ENCODE measurements at places on chromosomes 7 and 10. TPM values are rescaled to one million over a fixed set of nuclear protein-coding genes. Genes with fewer than 3 reads are reported as not detected.

Gene ZP3
- polyA plus RNA-seq: 4.5 TPM

Gene SH2D4B
- polyA plus RNA-seq: not detected

Gene GIMAP7
- not detected for polyA plus RNA-seq

Gene PKD2L1
- not detected for polyA plus RNA-seq

Gene SFTPA1
- polyA plus RNA-seq: not detected

- DNase-seq: no peak
Measured at GRCh38 chr7:7698930-7699329, 19.5 kb downstream of the RPA3 start.

GRCh38 chr7:130683026-130683425 lies 3.3 kb downstream of the TSGA13 start:
- no peak for DNase-seq

- DNase-seq: no peak
Measured at GRCh38 chr10:17576768-17577167, 40.4 kb downstream of the HACD1 start.

GRCh38 chr10:97270523-97271154 lies 21.8 kb downstream of the ARHGAP19 start:
- no peak for DNase-seq

DNA sequence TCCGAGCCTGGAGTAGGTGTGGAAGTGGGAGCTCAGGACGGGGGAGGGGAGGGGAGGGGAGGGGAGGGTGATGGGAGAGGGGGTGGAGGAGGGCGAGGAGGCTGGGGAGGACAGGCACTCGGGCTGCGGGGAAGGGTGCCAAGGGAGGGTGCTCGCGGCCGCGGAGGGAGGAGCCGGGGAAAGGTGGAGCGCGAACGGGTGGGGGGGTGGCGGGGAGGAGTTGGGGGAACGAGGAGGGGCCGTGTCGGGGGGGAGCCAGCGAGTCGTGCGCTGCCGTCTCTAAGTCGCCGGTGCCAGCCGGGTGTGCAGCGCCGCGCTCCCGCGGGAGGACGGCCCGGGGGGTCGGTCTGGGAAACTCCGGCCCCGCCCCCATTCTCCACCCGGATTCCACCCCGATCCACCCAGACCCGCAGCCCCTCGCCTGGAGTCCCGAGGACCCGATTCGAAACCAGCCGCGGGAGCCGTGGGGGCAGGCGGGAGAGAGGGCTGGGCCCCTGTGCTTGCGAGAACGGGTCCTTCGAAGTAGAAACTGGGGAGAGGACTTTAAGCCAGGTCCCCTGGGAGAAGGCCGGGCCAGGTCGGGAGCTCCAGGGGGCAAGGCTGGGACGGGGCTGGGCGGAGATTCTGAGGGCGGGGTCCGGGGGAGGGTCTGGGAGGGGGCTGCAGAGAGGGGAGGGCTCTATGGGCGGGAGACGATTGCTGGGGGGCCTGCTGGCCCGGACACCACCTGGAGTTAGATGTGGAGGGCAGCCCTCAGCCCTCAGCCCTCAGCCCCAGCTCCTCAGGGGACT lies at the start of gene ZNF467:
Gene ZNF467, minus strand, starts transcription at position 143 of the 791 bp plus-strand sequence. CDS start 2,556 bp downstream, outside the sequence.
- DNase-seq: peak; percentile 73

- DNase-seq: no peak
Measured at GRCh38 chr10:124325998-124326636, 92.6 kb downstream of the OAT start.

DNA sequence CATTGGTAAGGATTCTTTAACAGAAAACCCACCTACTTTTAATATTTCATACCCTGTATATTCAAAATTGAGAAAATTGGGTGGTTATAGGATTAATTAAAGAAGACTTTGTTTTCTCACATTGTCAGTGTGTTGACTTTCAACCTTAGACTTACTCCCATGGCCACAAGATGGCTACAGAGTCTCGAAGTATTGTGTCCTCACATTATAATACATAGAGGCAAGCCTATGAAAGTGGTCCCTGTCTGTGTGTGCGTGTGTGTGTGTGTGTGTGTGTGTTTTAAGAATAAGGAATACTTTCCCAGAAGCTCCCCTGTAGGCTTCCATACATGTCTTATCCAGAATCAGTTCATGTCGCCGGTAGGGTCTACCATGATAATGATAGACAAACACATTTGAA lies 180.0 kb downstream of the PHF14 start:
- DNase-seq: no peak

DNA sequence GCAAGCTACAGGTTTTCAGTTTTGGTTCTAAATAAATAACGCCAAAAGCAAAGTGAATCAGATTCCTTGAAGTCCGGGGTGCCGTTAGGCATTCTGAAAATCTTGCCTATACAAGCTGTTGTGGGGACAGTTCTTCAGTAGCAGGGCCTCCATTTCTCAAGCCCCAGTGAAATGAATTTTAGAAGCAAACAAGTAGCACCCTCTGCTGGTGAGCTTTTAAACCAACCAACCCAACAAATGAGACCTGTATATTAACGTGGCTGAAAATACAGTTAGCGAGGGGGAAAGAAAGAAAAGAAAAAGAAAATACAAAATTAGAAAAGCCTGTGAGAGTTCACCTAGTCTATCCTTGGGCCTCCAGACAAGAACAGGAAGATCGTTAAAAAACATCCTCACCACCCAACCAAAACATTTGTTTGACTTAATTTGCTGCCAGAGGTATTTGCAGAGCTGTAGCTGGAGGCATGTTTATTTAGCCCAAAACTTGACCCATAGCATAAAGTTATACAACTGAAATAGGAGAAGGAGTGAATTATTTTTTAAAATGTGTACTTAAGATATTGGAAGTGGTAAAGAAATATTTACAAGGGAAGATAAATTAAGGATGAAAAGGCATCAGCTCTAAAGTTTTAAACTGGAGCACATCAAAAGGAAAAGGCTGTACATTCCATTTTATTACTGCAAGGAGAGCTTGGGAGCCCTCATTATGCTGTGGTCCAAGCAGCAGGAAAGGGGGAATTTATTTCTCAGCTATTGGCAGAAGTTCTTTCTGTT lies 98.9 kb downstream of the DYNC1I1 start:
- peak; percentile 67 for DNase-seq

DNA sequence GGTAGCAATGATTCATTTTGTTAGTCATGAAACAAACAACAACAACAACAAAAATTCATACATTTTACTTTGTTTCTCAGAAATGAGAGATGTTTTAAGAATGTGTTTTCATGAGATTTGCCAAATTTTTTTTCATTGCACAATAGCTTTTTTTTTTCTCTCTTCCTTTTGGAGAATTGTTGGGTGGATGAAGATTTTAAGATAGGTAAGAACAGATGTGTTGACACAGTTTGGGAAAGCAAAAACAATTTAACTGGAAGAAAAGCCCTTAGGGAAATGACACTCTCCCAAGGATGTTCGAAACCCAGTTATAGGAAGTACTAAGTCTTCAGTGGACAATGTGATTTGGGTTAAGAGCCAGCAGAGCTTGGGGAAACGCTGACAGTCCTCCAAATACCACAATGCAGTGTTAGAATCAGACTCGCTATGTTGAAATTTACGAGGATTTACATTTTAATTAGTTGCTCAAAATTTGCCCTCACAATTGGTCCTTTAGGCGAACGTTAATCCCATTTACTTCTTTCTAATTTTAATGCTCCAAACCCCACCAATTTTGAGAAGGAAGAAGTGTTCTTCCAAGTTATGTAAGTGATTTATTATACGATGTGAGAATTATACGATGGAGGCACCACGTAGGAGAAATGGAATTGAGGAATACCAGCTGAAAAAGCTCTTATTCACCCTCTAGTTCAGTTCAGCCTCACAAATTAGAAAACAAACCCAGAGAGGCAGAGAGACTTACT lies 61.2 kb downstream of the HHEX start:
- no peak for DNase-seq

DNA sequence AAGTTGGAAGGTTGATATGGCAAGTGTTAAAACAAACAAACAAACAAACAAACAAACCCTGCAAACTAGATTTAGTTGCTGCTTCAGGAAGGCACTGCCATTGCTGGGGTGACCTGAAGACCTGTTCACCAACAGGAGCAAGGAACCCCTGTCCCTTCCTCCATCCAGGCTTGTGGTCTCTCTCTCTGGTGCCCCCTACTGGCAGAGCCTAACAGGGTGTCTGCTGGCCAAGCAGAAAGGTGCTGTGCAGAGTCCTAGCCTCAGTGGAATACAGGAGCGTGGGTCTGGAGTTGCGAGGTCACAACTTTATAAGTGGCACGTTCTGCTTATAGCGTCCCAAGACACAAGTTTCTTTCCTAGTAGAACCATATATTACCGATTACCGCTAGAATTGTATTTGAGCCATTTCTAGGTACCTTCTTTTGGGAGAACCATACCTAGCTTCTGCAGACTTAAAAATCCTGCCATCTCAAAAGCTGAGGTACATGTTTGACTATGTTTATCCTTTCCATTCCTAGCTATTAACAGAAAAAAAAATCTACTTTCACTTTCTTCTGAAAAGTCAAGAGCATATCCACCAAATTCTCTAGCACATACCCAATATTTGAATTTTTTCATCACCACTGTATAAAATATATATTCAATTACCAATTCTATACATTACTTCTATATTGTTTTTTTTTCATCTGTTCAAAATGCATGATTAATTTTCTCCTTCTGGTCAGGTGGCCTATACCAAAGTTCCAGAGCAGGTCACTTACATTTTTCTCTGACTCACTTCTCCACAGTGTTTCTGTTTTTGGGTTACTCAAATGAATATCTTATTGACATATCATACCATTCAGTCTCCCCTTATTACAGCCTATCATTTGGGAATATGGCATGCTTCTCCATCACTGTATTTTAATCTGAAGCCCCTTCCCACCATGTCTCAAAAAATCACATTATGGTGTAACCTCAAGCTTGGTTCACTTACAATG lies 29.1 kb upstream of the CALD1 start:
- DNase-seq: peak; percentile 47

- DNase-seq: no peak
Measured at GRCh38 chr7:7706101-7706511, 12.3 kb downstream of the RPA3 start.

DNA sequence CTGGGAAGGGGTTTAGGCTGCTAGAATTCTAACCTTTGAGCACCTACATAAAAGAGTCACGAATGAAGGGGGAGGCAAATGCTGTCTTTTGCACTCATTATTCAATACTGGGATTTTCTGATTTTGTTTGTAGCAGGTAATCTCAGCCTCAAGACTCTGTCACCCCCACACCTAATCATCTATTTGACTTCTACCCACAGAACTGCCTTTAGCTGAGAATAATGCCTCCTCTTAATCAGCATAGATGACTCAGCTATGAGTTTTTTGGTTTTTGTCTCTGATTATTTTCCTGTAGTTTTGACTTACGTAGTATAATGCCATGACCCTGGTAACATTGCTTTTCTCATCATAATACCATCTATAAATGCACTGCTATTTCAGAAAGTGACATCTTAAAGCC lies 42.7 kb upstream of the CACNB2 start:
- DNase-seq: no peak

GRCh38 chr7:150332852-150333635 lies 8.4 kb downstream of the RARRES2 start:
- DNase-seq: no peak

DNA sequence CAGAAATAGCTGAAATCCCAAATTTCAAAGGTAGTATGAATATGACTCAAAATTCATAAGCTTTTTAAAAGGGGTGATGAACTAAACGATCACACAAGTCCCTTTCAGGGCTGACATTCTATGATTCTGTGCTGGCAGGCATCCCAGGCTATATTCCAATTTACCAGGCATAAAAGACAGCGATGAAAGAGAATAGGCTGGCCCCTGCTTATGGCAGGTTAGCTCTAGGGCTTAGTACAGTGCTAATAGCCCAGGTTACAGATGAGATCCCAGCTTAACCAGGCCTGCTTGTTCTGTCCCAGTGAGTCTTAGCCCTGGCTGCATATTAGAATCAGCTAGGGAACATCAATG lies 56.4 kb downstream of the CDHR3 start:
- DNase-seq: no peak

- DNase-seq: no peak
Measured at GRCh38 chr10:14560791-14561765, 213.6 kb downstream of the FAM107B start.

DNA sequence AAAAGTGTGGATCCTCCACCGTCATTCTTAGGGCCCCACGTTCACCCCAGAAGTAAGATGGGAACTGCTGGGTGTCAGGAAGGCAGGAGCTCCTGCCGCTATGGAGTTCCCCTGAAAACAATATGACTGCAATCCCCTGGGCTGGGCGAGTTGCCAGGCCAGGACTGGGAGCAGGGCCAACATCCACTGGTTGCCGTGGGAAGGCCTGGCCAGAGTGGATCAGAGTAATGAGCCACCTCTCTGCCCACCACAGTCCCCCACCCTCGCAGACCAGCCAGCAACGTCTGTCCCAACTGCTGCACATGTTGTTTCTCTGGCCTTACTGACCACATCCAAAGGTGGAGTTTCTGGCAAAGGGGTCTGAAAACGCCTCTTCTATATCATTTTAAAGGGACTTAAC lies 86.6 kb downstream of the STRA8 start:
- DNase-seq: peak; percentile 90

DNA sequence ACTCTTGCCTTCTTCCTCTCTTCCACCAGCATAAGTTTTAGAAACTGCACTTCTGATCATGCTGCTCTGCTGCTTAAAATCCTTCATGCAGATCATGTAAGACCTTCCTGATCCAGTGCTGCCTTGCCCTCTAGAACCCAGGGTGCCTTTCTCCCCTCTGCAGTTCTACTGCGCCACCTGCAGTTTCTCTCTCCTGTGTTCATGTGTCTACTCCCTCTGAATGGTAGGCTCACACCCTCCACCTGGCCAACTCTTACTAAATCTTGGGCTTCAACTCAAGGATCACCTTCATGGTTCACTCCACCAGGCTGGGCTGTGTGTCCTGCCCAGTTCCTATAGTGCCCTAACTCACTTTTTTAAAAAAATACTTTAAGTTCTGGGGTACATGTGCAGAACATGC lies 174.6 kb upstream of the ITGB1 start:
- no peak for DNase-seq

DNA sequence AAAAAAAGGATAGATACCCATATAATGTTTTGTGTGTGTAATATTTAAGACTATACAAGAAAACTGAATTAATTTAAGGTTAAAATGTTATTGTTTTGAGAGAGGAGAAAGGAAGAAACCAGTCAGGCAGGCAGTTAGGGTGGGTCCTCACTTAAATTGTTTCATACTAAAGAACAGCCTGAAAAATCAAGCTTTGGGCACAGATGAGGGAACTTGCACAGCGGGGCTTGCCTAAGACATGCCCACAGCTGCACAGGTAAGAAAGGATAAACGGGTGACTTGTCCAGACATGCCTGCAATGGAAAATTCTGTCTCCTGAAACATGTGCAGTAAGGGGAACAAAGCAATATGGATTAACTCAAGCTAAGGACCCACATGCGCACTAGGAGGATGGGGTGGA lies 158.4 kb downstream of the BBS9 start:
- no peak for DNase-seq

DNA sequence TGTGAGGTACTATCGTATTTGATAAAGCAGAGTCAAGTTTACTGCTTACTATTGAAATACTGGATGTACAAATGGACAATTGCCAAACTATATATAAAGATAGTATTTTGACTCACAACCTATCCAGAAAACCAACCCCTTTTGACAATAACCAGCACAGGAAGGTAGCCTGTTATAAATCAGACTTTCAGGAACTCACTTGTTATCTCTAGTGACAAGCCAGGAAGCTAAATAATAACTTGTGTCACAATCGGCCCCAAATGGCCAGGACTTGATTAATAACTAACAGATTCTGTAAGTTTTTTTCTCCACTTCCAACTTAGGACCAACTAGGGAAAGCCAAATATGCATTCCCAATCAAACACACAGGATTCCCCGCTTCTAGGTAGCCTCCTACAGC lies 38.8 kb upstream of the SLC35G1 start:
- no peak for DNase-seq

- DNase-seq: peak; percentile 98
Measured at GRCh38 chr7:65251851-65252620, 121.6 kb upstream of the ZNF92 start.
